Germinal center (tissue), 1 donor: ENCODE measurements at places on chromosomes 4 and X.

DNA sequence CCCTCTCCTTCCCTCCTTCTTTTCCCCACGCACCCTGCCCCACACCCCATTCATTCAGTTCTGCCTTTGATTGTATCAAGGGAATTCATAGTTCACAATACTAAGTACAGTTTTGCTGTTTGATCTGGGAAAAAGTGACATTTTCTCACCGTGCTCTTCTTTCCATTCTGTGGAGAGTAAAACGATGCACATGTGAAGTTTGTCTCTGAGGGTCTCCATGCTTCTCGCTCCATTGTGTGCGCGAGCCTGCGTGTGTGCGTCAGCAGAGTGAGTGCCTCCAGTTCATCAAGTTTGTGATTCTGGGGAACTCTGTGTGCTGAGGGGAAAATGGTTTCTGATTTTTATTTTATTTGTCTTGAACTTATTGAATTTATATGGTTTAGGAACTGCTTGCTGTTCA is 1.9 kb downstream of the STK26 start:
- DNase-seq, result no peak

DNA sequence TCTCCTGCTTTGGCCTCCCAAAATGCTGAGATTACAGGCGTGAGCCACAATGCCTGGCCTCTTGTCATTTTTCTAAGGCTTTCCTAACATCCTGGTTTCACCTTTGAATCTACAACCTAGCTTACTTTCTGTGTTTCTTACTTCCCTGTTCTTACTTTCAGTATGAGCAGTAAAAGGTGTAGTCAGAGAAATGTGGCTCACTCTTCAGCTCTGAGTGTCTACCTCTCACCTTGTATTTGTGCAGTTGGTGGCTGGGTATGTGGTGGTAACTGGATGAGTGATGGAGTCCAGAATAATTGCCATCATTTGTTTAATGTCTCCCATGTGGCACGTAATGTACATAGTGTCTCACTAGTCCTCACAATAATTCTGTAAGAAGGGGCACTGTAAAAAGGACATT is 19.1 kb upstream of the CXCL11 start:
- peak; percentile 64 for DNase-seq

DNA sequence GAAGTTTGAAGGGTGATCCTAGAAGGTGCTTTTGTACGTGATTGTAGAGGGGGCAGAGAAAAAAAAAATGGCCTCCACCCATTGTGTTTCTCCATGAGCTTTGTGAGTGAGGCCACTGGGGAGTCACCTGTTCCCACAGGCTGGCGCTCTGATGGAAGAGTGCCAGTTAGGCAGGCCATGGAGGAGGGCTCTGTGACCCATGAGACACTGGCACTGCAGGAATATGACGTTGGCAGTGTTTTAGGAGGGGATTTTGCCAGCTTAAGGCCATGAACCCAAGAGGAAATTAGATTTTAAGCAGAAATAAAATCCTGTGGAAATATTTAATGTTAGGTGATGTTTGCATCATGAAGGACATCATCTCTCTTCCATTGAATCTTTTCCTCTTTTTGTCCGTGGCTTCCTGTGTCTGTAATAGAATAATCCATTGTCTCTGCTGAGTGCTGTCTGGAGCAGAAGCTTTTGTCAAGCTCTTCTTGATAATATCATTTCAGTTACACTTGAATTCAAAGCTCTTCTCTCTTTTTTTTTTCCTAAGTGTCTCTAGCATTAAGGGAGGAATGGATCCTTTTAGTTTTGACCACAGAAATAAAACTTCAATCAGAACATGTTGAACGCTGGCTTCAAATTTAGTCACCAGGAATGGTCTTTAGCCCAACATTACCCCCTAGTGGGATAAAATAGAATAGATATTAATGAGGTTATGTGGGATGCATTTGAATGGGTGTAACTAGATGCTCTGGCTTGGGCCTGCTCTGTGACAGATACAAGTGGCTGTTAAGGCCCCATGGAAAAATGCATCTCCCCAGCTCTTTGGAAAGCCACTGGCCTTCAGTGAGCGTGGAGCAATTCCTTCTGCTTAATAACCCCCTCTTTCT is 41.0 kb upstream of the UCP1 start:
- peak; percentile 55 for DNase-seq

DNA sequence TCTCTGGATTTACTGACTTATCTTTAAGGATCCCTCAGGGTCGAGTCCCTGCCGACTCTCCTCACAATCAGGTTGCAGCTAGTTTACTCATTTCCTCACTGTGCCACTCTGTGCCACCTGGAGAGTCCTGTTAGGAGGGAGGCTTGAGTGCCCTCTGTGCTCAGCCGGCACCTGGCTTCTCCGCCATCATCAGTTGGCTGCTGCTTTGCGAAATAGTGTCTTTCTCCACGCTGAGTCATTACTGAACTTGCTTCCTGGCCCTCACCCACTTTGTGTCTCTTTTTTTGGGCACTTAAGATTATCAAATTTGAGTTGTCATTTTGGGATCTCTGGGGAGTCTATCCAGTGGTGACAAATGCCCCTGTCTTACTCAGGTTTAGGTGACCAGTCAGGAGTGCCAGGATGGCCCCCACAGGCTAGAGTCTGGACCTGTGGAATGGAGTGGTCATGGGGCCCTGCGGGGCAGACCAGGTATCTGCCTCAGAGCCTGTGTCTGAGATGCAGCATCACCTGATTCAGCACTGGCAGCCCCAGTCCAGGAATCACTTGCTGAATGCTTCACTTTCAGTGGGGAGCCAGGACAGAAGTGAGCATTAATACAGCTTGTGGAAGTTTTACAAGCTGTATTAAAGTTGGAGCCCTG is 37.7 kb downstream of the JADE1 start:
- no peak for DNase-seq

DNA sequence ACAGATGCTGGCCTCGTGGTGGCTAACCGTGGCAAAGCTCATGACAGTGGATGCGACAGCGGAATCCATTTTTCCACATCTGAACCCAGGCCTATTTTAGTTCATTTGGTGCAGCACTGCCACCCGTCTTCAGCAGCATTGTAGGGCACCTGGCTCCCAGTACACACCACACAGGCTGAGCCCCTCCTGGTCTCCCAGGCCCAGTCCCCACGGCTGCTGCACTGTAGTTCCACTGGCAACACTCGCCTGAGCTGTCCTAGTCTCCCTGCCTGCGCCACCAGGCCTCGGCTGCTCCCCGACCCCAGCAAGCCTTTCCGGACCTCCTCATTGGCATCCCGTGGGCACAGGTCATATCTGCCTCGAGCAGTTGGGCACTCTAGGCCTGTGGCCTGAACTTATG is 76.2 kb downstream of the MTMR1 start:
- DNase-seq, result no peak

DNA sequence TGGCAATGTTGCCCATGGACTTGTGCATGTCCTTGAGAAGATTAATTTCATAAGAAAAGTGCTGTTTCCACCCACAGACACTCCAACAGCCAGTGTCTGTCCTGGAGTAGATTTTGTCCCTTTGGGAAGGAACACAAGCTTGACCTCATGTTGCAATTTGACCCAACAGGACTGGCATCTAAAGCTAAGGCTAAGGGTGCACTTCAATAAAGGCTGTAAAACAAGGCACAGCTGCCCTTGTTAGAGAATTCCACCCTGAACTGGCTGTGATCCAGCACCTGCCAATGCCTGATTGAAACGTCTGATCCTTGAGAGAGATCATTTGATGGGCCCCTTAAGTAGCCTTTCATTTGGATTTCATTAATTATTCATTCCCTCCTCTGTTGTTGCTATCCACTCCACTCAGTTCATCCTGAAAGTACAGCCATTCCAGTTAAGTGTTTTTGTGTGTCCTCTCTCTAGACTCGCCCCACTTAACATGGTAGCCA is 56.2 kb downstream of the CD99L2 start:
- no peak for DNase-seq

DNA sequence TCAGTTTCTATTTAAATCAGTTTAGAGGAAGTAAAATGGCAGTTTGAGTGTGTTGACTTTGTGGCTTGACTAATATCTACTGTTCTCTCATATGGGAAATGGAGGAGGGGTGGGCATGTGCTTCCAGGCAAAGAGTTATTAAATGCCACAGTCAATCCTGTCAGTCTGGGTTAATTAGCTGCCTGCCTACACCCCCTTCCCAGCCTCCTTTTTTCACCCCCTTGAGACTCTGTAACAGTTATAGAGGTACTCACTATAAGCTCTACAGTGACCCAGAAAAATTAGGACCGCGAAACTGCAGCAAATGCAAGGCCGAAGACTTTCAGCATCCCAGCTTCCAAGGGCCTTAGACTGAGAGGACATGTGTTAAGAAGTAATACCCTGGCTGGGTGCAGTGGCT is 165.2 kb downstream of the CORIN start:
- DNase-seq, result no peak

DNA sequence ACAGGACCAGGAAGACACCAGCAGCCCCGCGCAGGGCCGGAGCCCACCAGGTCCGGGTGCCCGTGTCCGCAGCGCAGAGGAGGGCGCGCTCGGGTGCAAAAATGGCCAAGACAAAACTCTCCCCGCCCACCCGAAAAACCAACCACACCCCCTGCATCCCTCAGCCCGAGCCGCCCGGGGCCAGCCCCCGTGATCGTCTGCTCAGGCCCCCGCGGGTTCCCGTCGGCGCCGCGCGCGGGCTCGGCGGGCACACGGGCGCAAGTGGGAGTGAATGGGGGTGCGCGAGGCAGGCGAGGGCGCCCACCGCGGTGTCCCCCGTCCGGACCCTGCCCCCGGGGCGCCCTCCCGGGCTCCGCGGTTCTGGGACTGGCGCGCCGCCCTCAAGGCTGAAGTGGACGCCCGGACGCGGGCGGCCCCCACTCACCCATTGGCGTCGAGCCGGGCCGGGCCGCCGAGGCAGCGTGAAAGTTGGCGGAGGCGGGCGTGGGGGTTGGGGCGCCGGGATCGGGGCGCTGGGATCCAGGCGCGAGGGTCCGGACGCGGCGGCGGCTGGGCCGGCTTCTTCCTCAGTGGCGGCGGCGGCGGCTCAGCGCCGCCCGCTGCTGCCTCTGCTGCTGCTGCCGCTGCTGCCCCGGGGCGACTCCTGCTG is 393 bp downstream of the SH3KBP1 start:
- DNase-seq, result peak; percentile 39

- no peak for DNase-seq
Measured at GRCh38 chrX:42519666-42520231, 258.2 kb downstream of the PPP1R2C start.

DNA sequence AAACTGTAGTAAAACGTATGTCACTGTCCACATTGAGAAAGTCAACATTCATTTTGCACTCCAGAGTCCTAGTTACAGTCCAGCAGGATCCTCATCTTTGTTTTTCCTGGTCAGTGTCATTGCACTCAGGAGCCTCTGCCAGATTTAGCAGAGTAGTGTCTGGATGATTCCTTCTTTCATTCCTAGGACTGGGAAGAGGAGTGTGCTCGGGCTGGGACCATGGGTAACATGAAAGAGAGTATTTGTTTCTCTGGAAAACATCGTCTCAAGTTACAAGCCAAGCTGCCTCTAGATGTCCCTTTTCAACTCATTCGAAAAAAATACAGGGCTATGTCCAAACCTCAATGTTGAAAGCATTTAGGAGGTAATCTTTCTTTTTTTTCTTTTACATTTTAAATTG is 69.9 kb upstream of the TNIP3 start:
- DNase-seq, result no peak

GRCh38 chr4:71570492-71570891 is 213.4 kb downstream of the GC start:
- DNase-seq, result no peak

GRCh38 chr4:183747931-183748670 is 89.0 kb downstream of the TRAPPC11 start:
- DNase-seq, result no peak

- no peak for DNase-seq
Measured at GRCh38 chr4:130210864-130211263, 1114.9 kb downstream of the C4orf33 start.
